NCI-H510A treated with DMSO at 0.1 percent for 48 hours (cell line): ENCODE measurements at places on chromosomes 16 and 17.
A peak's percentile ranks its signal among the peaks of the same experiment; 100 is the strongest.

DNA sequence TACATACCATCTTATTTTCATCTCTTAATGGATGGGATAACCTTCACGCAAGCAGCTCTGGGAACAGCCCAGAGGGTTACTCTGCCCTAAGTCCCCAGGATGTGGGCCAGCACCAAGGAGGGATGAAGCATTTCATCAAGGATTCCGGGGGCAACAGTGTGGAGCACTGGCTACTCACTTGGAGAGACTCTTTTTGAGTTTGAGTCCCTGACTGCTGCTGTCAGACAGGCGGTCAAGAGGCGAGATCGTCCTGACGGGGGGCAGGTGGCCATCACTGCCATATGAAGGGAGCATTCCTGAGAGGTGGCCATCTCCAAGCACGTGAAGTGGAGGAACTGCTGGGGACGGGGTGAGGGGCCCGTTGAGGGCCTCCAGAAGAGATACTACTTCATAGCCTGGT is 18.1 kb upstream of the FOXJ1 start:
- DNase-seq: no peak

- DNase-seq: peak; percentile 76
Measured at GRCh38 chr17:17890773-17891759, 54.3 kb upstream of the SREBF1 start.

GRCh38 chr16:49940464-49941224 is 84.4 kb upstream of the CNEP1R1 start:
- DNase-seq: no peak

DNA sequence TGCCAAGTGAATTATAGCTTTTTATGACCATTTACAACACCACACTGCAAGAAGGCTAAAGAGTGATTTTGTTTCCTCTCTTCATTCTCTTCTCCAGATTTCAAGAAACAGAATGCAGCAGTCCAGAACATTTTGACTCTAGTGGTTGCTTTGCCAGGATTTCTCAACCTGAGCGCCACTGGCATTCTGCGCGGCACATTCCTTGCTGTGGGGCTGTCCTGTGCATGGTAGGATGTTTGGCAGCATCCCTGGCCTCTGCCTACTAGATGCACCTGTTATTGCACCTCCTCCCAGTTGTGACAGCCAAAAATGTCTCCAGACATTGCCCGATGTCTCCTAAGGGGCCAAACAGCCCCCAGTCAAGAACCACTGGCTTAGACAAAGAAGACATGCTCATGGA is 25.7 kb upstream of the SLC39A11 start:
- DNase-seq: no peak

DNA sequence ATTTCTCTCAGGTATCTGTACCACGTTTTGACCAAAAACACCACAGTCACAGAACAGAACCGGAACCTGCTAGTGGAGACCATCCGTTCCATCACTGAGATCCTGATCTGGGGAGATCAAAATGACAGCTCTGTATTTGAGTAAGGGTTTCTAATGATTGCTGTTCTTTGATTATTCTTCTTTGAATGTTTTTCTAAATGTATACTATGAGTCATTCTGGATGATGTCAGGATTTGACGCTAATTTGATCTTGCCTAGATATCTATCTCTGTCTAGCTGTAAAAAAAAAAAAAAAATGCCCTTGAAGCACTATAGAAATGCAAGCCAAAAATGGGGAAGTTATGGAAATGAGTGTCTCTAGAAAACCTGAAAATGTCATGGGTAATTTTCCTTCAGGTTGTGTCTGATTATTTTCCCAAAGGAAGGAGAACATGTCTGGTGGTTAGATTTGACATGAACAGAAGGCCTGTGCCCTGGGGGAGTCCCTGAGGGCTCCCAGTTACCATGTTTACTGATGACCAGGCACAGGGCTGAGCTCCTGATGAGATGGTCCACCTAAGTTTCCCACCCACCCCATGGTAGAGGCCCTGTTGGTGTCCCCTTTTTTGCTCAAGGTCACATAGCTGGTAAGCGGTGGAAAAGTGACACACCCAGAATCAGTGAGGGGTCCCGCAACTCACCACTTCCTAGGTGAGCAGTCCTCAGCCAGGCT is 13.6 kb downstream of the CLEC16A start:
- DNase-seq: no peak

DNA sequence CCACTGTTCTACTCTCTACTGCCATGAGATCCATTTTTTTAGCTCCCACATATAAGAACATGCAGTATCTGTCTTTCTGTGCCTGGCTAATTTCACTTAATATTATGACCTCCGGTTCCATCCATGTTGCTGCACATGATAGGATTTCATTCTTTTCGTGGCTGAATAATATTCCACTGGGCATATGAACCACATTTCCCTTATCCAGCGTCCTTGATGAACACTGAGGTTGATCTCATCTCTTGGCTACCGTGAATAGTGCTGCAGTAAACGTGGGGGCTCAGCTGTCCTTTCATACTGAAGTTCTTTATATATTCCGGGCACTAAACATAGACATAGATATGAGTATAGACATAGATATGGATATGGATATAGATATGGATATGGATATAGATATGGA is 109.3 kb upstream of the TNRC6C start:
- DNase-seq: no peak

DNA sequence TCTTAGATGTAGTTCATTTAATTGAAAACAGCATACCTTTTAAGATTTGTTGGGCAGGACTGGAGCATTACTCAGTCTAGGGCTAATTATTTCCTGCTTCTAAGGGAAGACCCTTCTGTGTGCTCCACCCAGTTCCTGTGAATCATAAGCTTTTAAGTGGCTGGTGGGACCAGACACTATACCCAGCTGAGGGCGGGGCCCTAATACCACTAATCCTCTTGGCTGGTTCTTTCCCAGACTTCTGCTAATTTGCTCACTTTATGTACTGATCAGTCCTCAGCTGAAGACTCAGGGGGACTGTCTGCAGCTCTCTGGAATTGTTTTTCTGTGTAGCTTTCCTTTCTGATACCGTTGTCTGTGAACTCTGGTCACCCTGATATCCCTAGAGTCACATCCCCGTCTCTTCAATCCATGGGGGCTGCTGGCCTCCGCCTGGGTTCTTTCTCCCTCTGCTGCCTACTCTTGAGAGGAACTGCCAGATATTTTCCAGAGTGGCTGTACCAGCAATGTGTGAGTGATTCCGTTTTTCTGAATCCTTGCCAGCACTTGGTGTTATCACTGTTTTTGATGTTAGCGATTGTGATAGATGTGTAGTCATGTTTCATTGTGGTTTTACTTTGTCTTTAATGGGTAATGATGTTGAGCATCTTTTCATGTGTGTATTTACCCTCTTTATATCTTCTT is 35.1 kb downstream of the MFSD11 start:
- DNase-seq: no peak

DNA sequence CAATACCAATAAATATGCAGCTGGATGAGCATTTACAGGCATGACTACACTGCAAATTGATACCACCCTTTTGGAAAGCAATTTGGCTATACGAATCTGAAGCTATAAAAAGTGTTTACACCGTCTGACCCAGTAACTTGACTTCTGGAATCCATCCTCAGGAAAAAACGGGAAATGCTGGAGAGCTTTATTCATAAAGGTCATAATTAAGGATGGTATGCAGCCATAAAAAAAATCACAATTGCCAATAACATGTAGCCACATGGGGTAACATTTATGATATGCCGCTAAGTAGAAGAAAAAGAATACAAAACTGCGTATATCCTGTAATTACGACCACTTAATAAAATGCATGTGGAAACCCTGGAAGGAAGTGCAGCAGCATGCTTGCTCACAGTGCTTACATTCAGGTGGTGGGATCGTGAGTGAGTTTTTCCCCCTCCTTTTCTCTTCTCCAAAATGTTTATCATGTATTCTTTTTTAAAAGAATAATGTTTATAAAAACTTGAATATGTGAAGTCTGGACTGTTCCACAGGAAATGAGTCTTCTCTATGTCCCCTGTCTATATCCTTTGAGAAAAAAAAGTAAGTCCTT is 34.2 kb downstream of the COPRS start:
- DNase-seq: no peak

- no peak for DNase-seq
Measured at GRCh38 chr17:69042308-69042707, 18.4 kb downstream of the ABCA9 start.

DNA sequence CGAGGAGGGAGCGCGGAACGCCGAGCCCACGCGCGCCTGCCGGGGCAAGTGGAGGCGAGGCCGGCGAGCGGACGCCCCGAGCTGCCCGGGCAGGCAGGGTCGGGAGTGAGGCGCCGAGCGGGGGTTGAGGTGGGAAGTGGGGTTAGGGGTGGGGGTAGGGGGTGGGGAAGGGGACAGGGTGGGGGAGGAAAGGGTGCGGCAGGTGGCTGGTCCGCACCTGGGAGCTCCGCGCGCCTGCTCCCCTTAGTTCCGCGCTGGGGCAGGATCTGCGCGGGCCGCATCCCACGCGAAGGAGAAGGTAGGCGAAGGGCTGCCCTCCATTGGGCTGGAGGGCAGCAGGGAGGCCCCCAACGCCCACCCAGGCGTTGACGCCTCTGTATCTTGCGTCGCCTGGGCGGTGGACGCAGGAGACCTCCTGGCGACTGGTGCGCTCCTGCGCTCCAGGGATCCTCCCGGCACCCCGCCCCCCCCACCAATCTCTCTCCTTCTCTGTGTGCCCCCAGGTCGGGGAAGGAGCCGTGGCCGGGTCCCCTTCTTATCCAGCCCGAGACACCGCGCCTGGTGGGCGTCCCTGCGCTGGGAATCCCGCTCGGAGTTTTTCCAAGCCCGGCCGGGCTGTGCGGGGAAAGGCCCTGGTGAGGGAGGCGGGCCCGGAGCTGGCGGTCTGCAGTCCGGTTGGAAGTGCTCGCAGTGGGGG is 51.3 kb upstream of the AMZ2 start:
- no peak for DNase-seq

GRCh38 chr17:22217135-22217534 is 524.8 kb downstream of the KCNJ18 start:
- DNase-seq: no peak

DNA sequence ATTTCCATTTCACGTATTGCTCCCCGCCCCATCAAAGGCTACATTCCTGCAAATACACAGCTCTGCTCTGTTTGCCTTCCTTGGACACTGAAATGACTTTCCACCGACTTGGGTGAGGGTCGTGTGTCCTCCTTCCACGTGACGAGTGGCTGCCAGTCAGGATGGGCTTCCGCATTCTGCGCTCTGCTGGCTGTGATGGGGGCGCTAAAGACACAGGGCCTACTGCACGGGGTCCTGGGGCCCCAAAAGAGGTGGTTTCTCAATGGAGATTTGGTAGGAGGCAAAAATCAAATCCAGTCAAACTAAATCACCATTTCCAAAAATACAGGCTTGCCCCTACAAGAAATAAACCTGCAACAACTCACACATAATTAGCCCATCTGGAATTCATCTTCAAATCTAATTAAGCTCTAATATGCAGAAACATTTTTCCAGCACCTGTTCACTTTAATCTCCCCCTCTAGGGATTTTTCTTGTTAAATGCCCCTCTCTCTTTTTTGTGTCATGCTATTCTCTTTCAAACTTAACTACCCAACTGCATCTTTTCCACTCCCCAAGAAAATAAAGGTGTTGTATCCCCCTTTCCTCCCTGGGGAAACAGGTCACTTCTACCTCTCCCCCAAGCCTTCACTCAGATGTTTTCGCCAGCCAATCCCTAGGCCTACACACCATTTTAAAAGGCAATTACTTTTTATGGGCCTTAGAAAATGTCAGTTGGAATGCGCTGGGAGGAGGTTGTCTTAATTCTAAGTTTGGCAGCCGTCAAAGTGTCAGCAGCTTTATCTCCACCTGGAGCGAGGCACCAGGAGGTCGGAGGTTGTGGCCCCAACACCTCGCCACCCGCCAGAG is 21.9 kb upstream of the FAAP100 start:
- no peak for DNase-seq

DNA sequence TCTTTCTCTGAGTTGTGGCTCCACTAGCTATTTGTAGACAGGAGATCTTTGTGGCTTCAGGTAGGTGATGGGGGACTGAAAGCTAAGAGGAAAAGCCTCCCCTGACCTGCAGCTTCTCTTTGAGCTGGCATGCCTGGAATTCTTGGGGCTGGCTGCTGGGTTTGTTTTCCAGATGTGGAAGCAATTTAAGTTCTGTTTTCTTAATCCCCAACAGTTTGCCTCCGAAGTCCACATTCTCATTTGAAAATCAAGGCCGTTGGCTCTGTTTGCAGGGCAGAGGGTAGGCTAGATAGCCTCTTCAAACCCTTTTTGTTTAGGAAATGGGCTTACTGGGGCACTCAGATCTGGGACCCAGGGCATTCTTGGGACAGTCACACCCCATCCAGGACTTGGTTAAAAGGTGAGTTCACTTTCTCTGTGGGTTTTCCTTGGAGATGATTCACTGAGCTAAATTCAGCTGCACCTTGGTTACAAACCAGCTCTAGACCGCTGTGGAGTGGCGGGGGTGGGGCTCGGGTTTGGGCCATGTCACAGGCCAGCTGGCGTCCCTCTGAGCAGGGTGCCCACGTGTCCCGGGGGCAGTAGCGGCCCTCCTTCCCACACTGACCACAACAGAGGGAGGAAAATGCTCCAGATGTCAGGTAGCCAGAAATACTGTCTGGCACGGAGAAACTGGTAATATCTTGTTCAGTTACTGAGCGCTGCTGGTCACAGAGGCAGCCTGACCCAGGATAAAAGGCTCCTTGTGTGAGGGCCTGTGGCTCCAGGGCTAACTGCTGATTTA is 108.5 kb downstream of the RAB11FIP4 start:
- no peak for DNase-seq

DNA sequence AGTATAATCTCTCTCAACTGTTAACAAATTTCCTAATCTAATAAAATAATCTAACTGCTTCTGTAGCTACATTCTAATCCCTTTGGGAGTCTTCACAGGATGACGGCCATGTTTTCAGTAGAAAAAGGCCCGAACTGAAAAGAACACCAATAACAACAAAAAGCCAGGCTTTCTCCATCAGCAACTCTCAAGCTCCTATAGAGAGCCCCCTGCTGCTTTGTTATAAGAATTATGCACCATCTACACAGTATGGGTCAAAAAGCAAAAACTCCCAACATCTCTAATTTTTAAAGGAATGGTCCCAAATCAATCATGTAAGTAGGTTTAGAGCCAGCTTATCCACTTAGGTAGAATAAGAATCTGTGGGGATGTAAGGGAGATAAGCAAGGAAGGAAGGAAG is 163.6 kb upstream of the C17orf78 start:
- no peak for DNase-seq

DNA sequence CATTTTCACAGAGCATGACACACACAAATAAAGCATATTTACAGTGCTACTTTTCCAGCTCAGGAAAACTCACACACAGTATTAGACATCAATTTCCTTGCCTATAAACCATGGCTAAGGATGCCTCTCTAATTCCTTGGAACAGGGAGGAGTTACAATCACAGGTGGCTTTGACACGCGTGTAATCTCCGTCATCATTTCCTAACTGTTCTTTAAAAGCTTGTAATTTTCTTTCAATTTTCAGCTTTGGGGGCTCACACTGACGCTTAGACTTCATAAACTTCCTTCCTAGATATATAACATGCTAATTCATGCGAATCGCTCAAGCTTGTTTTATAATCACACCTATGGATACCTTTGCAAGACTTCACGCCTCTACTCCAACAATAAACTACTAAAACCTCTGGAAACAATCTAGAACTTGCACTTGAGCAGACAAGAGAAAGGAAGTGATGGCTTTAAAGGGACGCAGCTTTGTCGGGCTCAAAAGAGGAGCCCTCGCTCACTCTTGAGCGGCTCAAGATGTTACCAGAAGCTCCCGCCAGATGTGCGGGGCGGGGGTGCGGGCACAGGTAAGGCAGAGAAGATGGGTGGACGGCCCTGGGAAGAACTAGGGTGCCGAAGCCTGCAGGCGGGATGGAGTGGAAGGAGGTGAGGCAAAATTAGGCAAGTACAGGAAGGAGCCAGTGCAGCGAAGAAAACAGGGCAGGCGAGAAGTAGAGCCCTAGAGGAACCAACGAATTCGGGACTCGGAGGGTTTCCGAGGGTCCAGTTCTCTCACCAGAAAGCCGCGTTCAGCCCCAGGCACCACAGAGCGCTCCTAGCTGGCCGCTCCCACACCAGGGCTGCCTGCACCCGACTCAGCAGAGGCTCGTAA is 631 bp downstream of the RETREG3 start:
- peak; percentile 16 for DNase-seq
